Activated CD4-positive, alpha-beta T cell treated with anti-CD3 and anti-CD28 coated beads, Interleukin-2, amount 10 ng/mL, durations not matched to agents 7 days and 5 days (primary cell): ENCODE measurements at places on chromosomes 11 and 22. TPM values are rescaled to one million over a fixed set of nuclear protein-coding genes. Genes with fewer than 3 reads are reported as not detected.

GGT1 gene
- 44.6 TPM for total RNA-seq

DNA sequence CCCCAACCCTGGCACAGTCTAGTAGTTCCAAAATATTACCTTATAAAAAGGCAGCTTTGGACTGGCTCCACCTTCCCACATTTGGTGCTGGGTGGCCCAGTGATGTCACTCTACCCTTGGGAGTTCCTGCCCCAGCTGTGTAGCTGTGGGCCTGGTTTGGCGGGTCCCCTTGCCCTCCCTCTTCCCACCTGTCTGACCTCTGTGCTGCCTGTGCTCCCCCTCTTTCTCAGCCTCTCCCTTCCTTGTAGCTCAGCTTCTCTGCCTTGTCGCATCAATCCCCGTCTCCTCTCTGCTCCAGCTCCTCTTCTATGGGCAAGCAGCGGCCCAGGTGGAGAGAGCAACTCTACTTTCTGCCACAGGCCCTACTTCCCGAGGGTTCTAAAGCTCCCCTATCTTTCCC lies 54.6 kb downstream of the CHRDL2 start:
- DNase-seq, result no peak

NXPE2 gene
- not detected for total RNA-seq

DNA sequence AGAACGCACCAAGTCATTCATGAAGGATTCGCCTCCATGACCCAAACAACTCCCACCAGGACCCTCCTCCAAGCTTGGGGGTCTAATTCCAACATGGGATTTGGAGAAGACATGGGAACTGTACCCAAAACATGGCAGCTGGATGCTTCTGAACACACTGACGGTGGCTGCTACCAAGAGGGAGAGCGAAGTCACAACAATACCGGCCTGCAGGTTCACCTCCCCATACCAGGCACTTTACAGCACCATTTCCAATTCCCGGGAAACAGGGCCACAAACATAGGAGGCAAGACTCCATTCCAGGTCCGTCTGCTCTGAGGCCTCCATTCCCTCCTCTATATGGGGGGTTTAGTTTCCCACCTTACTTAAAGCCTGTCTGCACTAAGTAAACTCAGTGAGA lies 75.8 kb downstream of the LINC01488 start:
- DNase-seq, result no peak

DNA sequence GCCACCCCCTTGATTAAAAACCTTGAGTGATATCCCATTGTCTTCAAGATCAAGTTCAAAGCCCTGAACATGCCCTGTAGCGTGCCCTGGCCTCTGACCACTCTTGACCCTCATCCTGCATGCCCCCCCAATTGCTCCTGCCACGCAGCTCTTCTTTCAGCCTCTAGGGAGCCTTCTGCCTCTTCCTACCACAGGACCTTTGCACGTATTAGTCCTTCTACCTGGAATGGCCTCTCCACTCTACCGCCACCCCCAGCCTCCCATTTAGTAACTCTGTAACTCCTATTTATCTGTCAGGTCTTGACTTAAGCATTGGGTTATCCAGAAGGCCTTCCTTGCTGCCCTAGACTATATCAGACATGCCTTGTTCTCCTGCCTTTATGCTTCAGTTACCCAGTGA lies 203.6 kb downstream of the TRIM29 start:
- no peak for DNase-seq

ZNRD2 gene
- 32.4 TPM for total RNA-seq

- peak; percentile 28 for DNase-seq
These were observed 5.5 kb upstream of the NEAT1 start for GRCh38 chr11:65416841-65417701.

DNA sequence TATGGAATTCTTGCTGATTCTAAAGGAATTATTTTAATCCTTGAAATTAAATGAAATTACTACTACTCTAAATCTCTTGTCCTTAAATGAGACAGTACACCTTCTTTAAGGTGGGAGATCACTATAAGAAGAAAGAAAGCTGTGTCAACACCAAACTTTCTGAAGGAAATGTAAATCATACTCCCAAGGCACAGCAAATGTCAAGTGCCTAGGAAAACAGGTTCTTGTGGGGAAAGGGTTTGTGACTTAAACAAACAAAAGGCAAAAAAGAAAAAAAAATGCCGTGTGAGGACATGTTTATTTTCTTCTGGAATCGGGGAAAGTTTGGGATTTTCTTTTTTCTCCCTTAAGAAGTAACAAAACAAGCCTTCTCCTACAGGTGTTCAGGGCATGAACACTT lies 745.1 kb downstream of the DLG2 start:
- DNase-seq, result no peak

DNA sequence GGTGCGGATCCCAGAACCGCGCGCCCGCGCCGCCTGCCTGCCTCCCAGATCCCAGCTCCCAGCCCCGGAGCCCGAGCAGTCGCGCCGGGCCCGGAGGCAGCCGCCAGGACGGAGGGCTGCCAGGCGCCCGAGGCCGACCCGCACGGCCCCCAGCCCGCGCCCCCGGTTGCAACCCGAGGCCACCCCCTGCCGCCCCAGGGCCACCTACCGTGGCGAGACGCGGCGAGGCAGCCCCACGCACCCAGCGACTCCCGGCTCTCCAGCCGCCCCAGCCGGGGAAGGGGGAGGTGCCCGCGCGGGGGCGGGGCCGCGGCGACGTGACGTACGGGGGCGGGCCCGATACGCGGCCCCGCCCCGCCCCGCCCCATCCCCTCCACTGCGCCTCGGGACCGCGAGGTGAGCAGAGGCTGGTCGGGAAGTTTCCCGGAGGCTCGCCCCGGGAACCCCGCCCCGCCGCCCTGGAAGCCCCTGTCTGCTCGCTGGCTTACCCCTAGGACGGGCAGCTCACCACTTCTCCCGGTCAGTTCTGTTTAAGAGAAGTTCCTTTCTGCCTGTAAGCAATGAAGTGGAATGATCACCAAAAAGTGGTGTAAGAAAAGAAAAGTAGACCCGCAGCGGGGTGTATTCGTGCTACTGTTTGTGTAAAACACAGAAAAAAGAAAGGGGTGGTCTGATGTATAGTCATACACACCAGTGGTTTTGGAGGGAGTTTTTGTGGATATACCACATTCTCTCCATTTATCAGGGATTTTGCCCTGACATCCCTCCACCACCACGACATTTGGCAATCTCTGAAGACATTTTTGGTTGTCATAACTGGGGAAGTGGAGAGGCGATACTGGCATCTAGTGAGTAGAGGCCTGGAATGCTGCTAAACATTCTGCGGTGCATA lies at the start of gene TPST2:
Gene TPST2, minus strand, starts transcription at position 288 of the 892 bp plus-strand sequence. CDS start 48,502 bp downstream, outside the sequence.
- DNase-seq, result peak; percentile 75

DNA sequence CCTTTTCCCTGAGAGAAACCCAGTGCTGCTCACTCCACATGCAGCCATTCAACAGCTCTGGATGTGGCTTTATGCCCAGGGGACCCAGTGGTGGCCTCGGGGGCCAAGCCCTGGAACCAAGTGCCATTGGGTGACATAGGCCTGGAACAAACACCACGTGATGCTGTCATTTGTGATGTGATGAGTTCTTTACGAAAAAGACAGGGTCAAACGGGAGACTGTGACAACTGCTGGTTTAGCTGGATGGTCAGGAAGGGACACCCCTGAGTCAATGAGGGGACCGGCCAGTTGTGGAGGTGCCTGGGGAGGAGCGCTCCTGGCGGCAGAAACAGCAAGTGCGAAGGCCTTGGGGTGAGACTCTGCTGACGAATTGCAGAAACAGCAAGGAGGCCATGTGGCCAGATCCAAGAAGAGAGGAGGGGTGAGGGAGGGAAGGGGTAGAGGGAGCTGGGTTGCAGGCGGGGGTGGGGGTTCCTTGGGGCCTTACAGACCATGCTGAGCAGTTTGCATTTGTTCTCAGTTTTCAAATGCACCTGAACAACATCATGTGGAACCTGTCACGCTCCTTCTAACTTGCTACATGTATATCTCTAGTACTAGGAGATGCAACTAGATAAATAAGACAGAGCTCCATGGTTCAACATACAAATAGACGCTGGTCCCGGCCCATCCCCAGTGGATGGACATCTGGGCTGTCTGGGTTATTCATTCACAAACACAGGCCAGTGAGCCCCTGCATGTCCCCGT lies 56.1 kb downstream of the IGLL5 start:
- no peak for DNase-seq

- DNase-seq, result no peak
These were observed 7.4 kb downstream of the IGLL5 start for GRCh38 chr22:22894740-22895731.

DNA sequence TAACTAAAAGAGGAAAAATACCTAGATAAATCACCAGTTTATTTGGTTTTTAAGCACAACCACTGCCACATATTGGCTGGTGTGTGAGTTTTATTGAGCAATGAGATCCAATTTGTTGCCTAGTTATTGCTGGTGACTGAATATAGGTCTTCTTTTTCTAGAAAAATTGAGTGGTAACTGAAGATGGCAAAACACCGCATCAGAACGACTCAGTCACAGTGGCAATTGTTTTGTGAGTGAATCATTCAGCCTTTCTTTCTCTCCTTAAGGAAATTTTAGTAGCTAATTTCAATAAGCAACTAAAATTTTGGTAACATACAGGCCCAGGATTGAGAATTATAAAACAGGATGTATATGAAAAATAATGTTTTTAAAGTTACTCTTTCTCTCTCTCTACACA lies 533.0 kb downstream of the KCNA4 start:
- no peak for DNase-seq

GRCh38 chr11:35764417-35764816 lies 101.8 kb downstream of the TRIM44 start:
- no peak for DNase-seq

- DNase-seq, result no peak
These were observed 83.2 kb upstream of the EED start for GRCh38 chr11:86161336-86161735.

GRCh38 chr11:111510311-111510710 lies 1.9 kb downstream of the BTG4 start:
- DNase-seq, result no peak

GRCh38 chr11:9675691-9676090 lies 11.8 kb downstream of the SWAP70 start:
- no peak for DNase-seq

GRCh38 chr11:70549386-70549785 lies 151.1 kb downstream of the CTTN start:
- no peak for DNase-seq

GRCh38 chr11:47987310-47987709 lies 7.0 kb downstream of the PTPRJ start:
- no peak for DNase-seq

DNA sequence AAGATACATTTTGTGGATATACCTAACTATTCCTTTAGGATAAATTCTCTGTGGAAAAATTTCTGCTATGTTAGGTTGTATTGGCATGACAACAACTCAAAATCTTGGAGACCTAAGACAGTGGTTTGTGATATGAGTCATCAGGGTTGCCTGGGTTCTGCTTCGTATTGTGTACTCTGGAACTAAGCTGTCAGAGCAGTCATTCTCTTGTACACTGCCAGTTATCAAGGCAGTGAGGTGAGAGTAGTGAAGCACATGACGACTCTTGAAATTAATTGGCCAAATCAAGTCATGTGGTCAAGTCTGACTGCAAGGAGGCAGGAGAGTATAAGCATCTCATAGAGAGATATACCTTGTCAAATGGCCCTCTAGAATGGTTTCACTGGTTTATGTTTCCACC lies 104.4 kb downstream of the FANCF start:
- DNase-seq, result no peak

DNA sequence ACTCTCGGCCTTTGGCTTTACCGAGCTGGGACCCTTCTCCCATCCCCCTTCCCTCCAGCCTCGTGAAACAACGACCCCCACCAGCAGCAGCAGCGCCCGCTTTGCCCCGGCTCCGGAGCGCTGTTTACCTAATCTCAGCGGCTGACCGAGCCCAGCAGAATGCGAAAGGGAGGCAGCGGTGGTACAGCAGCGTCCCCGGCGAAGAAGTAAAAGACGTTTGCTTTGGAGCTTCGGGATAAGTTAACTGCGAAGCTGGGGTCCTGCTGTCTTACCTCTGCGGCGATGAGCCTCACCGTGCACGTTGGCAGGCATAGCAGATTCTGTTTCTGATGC lies 2.0 kb upstream of the LARGE1 start:
- DNase-seq, result no peak

COMT gene
- 71.8 TPM for total RNA-seq

C11orf52 gene
- total RNA-seq, result not detected

GRCh38 chr22:45413368-45414211 lies at the start of the genes RIBC2 and SMC1B:
Gene RIBC2 (plus strand): TSS chr22:45413693. CDS start chr22:45413887, 194 bp downstream.
Gene SMC1B (minus strand): TSS chr22:45413599. CDS start chr22:45413567, 32 bp downstream.
- DNase-seq, result peak; percentile 90

ZNHIT2 gene
- 8.6 TPM for total RNA-seq

MYO7A gene
- total RNA-seq, result 0.07 TPM

GRCh38 chr11:118912742-118913410 lies 12.8 kb downstream of the BCL9L start:
- no peak for DNase-seq

LRP5 gene
- total RNA-seq, result 32.2 TPM

POGLUT3 gene
- 18.5 TPM for total RNA-seq

- no peak for DNase-seq
These were observed 25.6 kb downstream of the ARRB1 start for GRCh38 chr11:75325713-75326438.

DSCAML1 gene
- 0.25 TPM for total RNA-seq

- peak; percentile 22 for DNase-seq
These were observed 275.3 kb downstream of the C11orf87 start for GRCh38 chr11:109697140-109697843.

TBX1 gene
- not detected for total RNA-seq

GRCh38 chr11:14967581-14968243 lies 4.4 kb downstream of the CALCA start:
- no peak for DNase-seq

TPP1 gene
- total RNA-seq, result 90.1 TPM

C1QTNF5 gene
- total RNA-seq, result not detected

DNA sequence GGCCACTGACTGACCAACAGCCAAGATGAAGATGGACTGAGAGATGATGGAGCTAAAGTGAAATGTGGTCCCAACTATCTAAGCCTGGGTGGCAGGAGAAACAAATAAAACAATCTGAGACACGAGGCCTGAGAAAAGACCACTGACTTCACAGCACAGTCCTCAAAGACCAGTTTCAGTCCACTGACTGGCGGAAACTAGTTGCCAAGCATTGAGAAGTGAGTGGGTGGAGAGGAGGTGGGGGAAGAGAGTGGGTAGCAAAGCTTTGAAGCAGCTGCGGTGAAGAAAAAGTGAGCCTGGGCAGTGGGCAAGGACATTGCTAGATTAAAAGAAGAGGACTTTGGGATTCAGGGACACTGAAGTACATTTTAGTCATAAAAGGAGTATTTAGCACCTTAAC lies 1.9 kb downstream of the MS4A1 start:
- no peak for DNase-seq

GRCh38 chr22:41204066-41204465 lies 1.0 kb upstream of the L3MBTL2 start:
- no peak for DNase-seq
